ENCODE measurements at places on chromosomes 1 and 21.

DNA sequence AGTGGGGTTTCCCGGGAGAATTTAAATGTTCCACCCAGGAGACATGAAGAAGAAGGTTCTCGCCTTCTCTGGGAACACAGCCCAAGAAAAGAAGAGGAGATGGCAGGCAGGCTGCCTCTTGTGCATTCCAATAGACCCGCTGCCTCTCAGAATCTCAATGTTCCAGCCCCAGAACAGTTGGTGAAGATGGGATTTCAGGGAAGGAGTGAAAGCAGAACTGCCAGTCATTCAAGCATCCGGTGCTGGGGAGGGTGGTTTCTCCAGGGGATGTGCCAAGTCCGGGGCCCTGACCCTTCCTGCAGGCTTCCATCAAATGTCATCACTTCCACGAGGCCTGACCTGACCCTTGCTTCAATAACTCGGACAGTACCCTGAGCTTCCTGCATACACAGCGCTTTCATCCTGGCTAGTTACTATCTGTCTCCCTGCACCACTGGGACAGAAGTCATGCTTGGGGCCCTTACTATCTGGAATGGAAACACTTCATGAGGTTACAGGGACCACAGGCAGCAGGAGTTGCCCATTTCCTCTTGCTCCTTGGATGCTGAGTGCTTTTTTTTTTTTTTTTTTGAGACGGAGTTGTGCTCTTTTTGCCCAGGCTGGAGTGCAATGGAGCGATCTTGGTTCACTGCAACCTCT, 386.6 kb upstream of the POU3F1 start:
- DNase-seq, result no peak

DNA sequence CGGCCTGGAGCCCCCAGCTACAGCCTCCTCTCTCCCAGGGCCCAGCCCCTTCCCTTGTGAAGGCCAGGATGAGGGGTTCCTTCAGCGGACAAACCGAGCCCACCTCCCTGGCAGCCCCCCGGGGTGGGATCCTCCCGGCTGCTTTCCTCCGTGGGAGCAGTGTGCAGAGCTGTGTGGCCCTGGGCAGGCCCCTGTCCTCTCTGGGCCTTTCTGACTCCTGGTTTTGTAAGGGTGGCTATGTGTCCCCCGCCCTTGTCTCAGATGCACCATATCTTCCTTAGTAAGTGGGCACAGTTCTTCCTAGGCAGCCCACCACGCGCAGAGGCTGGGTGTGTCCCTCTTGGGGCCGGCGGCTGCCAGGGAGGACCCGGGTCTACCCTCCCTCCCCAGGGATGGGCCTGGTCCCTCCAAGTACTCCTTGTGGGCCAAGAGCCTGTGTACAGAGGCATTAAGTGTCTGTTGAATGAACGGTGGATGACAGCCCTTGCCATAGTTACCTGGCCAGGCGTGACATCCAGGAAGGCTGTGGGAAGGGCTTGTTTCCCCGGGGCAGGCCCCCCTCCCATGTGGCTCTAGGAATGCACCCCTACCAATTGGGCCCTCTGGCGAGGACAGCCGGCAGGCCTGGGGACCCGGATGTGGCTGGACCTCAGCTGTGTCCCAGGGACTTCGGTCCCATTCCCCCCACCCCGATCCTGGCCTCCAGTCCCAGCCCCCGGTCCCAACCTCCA, 3.8 kb downstream of the SMIM1 start:
- DNase-seq, result no peak

DNA sequence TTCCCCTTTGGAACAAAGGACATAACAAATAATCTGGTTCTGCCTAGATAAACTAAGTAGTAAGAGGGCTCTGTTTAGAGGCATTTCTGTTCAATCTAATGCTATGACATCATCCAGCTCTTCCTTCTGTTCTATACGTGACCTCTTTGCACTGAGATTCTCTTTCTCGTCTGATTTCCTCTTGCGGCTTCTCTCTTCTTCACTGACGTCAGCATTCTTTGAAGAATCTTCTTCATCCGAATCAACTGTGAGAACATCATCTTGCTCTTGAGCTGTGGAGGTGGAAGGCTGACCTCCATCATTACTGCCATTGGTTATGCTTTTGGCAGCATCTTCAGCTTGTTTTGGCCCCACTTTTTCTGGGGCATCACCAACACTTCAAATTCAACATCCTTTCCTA, 130.4 kb downstream of the HS2ST1 start:
- DNase-seq, result no peak

DNA sequence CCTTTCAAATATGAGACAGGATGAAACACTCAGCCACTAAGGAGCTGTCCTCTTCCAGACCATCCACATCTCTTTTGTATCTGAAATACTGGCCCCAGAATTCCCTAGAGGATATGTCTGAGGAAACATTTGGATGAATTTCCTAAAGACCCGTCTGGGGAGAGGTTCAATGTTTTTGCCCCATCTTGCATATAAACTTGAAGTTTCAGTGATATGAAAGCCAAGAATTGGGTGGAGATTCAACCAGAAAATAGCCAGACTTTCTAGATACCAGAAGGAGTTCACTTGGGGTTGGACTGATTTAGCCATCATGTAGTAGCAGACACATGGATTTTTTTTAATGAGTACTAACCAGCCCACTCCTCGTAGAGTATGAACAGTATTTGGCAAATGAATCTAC, 182.0 kb downstream of the PLPP3 start:
- no peak for DNase-seq

DNA sequence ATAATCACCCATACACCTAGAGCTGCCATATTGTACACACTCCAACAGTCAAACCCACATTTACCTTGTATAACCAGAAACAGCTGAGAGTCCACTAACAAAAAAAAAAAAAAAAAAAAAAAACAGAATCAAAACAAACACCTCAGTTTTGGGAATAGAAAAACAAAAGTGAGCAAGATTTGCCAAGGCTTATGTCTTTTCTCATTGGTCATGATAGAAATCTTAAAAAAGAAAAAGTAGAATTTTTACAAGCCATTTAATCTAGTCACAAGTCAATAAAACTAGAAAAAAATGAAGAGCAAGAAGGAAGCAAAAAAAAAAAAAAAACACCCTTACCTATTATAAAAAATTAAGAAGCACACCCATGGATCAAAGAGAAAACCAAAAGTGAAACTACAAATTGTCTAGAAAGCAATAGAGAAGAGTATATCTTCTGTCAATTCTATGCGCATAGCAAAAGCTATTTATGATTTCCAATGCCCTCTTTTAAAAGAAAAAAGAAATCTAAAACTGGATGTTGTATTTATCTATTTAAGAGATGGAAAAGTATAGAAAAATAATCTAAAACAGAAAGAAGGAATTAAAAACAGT, 113.2 kb upstream of the GALNT2 start:
- no peak for DNase-seq

Measured in activated naive CD8-positive, alpha-beta T cell treated with anti-CD3 and anti-CD28 coated beads, Interleukin-2, amount 10 ng/mL, durations not matched to agents 7 days and 5 days (primary cell).